ELR (cell line): ENCODE measurements at places on chromosomes 4 and X.

DNA sequence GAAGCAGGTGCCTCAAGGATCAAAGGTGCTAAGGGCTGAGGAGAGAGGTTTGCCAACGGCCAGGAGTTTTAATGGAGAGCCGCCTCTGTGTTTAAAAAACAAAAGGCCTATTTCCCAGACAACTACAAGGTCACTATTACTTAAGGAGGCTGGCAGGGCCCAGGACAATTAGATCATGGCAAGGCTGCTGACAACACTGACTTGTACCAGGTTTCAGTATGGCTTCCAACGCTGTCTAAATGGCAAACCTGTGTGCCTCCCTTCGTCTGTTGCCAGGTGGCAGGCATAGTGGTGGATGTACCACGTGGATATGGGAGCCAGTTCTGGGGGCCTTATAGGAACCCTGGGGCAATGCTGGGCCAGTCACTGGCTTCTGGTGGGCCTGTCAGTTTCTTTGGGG, 41.0 kb downstream of the NSG1 start:
- DNase-seq: no peak

GRCh38 chr4:8603931-8604330, 11.4 kb downstream of the CPZ start:
- no peak for DNase-seq

- DNase-seq: no peak
Observed at GRCh38 chr4:2076908-2077536, 17.9 kb downstream of the NAT8L start.

DNA sequence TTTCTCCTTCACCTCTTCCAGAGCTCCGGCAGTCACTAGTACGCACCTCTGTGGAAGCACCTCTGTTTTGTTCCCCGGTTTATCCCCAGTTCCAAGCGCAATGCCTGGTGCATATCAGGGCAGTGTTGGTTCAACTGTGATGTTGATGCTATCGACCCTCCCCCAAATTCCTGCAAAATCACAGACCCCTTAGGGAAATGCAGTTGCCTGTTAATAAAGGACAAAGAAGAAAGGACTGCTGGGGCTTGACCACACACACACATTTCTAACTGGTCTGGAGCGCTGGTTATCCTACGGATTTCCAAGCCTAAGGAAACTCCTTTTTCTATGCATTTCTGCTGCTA, 530 bp upstream of the NMU start:
- DNase-seq: no peak

- no peak for DNase-seq
Observed at GRCh38 chr4:114911111-114911510, 202.3 kb downstream of the NDST4 start.

GRCh38 chr4:79528241-79528706, 120.2 kb upstream of the GK2 start:
- peak; percentile 14 for DNase-seq

- DNase-seq: no peak
Observed at GRCh38 chr4:67874986-67875385, 8.8 kb downstream of the TMPRSS11D start.
